ENCODE measurements at places on chromosomes 12 and 14.

DNA sequence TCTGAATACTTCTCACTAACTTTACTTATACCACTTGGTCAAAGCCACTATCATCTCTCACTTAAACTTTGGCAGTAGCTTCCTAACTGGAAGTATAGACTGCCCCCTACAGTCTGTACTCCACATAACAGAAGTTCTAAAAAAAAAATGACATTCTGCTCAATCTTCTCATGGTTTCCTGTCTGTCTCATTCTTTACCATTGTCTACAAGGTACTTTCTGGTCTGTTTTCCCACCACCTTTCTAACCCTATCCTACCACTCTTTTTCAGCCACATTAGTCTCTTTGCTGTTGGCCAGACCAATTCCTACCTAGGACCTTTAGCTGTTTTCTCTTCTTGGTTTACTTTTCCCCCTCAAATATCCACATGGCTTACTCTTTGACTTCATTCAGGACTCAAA lies 14.7 kb downstream of the CPSF6 start:
- DNase-seq: peak; percentile 70

DNA sequence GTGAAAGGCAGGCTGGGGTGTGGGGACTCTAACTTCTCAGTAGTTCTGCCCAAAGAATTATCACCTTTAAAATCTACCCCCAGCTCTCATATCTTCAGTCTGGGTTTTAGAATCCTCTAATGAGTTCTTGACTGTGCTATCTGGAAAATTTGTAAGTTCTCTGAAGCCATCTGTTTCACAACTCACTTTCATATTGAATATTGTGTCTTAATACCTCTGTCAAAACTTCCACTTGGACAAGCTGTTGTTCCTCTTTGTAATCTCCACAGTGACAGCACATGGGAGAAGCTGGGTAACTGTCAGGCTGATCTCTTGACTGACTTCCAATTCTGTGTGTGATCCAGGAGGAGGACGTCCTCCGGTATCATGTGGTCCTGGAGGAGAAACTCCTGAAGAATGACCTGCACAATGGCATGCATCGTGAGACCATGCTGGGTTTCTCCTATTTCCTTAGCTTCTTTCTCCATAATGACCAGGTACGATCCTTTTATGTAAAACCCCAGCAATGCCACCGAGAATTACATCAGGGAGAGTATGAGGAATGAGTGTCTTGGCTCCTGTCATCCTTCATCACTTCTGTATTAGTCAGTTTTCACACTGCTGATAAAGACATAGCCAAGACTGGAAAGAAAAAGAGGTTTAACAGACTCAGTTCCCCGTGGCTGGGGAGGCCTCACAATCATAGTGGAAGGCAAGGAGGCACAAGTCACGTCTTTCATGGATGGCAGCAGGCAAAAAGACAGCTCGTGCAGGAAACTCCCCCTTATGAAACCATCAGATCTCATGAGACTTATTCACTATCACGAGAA lies 111.9 kb downstream of the STAB2 start:
- DNase-seq: peak; percentile 9

DNA sequence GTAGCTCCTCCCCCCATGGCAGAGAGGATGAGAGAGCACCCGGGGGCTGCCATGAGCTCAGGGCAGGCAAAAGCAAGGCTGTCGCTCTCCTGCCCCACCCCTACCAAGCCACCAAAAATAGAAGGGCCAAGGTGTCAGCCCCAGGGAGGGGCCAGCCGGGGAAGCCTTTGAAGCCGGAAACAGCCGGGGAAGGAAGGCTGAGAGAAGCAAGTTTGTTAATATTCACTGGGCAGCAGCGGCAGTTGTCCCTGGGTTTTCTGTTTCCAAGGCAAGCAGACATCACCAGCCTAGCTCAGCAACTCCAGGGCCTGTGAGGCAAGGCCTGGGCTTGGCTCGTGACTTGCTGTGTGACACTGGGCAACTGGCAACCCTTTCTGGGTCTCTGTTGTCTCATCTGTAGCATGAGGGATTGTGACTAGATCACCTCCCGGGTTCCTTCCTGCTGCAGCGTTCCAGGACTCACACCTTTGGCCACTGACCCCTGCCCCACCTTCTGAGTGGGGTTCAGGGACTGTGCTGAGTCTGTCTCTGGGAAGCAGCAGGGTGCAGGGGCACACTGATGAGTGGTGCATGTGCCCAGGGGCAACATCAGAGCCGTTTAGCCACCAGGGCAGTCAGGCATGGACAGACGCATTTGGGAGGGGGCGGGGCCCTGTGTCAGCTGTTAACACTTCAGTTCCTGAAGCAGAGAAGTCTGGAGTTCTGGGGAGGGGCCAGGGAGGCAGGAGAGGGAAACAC lies 24.3 kb downstream of the SYNDIG1L start:
- peak; percentile 18 for DNase-seq

- DNase-seq: no peak
Measured at GRCh38 chr12:69701826-69702225, 2.7 kb upstream of the BEST3 start.

DNA sequence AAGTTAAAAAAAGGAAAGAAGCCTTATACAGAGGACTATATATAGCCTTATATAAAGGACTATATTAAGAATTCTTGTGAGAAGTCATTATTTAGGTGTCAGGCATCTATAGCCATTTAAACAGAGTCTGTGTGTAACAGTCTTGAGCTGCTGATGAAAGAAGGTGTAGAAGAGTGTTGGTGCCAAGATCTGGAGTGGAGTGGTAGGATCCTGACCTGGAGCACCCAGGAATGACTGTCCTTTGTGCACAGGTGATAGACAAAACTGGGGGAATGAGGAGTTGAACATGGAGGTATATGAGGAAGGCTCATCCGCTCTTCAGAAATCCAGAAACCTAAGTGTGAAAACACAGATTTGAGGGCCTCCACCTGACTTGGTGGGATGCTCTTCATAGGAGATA lies 747.3 kb downstream of the NRXN3 start:
- DNase-seq: no peak

- peak; percentile 74 for DNase-seq
Measured at GRCh38 chr12:58888131-58888783, 32.0 kb downstream of the LRIG3 start.

DNA sequence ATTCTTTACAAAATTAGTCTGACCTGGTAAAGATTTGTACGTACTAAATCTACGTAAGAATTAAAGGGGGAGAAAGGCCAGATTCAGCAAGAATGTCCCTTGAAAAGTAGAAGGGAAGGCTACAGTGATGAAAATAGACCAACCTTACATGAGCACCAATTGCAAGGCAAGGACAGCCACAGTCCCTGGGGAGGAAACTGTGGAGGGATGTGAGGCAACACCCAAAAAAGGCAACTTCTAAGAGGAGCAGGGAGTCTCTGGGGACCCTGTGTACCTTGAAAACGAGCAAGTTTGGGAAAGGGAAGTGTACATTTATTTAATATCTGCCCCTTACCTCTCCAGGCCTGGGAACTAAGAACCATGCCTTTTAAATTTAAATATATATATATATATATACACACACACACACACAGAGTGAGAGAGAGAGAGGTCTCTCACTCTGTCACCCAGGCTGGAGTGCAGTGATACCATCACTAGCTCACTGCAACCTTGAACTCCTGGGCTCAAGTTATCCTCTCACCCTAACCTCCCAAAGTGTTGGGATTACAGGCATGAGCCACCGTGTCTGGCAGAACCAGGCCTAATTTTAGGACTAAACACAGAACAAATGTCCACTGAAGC lies 56.4 kb downstream of the TMCC3 start:
- no peak for DNase-seq

DNA sequence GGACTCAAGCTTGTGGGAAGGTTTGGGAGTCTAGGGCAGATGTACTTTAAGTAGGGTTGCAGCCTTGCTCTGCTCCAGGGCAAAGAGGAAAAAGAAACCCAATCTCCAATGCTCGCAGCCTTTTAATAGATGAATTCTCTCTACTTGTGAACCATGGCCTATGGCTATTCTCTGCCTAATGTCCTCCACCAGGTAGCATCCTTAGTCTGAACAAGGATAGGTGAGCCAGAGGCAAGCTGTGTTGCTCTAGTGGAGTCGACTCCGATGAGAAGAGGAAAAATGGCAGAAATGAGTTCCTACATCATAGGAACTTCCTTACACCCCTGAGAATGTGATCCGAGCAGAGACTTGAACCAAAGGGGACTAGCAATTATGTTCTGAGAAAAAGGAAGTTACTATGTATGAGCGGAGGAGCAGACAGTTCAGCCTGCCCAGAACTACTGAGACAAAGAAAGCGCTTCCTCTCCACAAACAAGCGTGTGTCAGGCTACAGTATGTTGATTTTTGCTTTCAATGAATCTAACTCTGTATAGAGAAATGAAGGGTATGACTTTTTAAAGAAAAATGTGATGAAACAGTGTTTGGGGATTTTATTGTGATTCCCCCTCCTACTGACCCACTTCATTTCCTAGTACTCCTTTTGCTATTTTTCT lies 153.6 kb upstream of the ARID2 start:
- DNase-seq: no peak

DNA sequence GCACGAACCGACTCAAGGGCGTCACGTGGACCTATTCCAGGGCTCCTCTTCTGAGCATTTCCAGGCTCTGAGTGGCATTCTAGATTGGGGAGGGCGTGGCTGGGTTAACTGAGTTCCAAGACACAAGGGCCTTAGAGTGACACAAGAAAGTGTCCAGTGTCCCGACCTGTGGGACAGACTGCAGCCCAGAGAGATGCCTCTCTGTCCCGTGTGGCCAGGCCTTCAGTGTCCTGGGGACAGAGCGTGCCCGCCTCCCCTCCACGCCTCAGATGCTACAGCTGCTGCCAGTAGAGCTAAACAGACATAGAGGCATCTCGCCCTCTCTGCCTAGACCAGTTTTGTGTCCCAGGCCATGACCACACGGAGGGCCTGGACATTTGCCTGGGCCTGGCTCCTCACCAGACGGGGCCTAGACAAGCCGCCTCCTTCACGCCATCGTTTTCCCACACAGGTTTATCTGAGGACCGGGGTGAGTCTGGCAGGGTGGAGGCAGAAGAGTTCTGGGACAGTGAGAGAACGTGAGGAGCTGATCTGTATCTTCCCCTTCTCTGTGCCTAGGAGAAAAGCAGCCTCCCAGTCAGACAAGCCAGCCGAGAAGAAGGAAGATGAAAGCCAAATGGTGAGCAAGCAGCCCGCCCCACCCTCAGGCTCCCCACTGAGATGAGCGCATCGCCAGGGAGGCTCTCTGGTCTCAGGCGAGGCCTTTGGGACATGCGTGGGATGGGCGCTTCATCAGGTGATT lies 27.1 kb downstream of the DEGS2 start:
- peak; percentile 97 for DNase-seq

- no peak for DNase-seq
Measured at GRCh38 chr12:100953677-100954076, 159.1 kb downstream of the ANO4 start.

DNA sequence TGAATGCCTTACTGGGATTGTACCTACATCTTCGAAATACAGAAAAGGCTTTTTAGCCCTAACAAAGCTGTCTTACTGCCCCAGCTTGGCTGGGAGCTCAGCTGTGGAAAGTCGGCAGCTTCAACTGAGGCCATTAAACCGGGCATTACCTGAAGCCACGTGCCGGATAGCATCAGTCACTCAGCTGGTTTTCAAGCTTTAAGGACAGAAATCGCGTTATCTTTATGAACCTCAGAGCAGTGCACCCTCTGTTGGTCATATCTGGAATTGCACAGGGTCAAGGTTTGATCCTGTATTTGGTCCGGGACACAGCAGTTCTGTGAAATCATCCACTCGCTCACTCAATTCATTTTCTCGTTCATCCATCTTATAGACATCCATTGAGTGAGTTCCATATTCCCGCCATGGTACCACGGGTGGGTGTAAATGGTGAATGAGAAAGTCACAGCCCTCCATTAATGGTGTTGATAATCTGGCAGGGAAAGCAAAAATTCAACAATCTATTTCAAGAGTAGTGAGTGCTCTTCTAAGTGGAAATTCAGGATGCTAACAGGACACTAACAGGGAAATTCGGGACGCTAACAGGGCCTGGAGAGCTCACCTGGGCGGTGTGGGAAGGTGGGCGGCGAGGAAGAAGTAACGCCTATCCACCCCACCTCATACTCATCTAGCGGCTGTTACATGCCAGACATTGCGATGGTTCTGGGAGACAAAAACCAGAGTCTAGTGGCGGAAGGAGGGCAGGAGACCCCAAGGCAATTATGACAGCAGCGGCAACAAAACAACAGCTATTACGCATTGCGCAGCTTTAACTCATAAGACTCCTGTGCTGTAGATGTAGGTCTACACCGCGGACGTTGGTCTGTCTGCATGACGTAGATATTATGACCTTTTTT lies 60.6 kb upstream of the TCL1A start:
- DNase-seq: peak; percentile 56

DNA sequence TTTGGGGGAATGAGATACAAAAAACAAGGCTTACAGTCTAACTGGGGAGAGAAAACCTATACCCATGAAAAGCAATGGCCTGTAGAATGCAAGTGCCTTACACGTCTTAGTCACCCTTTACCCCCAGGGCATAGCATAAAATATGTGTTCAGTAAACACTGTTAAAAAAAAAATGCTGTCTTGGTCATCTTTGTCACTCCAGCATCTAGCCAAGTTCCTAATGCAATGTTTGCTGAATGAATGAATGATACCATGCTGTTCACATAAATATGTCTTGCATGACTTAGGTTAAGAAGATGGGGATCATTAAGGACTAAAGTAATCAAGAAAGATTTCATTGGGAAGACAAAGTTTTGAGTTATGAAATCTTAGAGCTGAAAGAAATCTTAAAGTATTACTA lies 38.5 kb downstream of the PPP2R5E start:
- peak; percentile 32 for DNase-seq

DNA sequence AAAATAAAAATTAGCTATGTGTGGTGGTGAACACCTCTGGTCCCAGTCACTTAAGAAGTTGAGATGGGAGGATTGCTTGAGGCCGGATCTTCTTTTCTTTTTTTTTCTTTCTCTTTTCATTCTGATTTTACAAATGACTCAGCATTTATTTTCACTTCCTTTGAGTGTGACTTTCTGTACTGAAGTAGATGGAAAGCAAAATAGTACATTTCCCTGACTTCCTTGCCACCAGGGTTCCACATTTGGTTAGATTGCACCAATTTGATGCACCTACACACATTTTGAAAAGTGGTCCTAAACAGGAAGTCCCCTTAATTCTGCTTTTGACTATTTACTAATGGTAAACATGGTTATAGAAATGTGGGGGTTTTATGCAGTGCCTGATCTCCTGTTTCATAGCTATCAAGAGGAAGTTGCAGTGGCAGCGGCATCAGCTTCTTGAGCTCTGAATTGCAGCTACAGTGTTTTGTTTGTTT lies 13.0 kb upstream of the LEMD3 start:
- DNase-seq: peak; percentile 5

- peak; percentile 13 for DNase-seq
Measured at GRCh38 chr12:18345021-18345735, 83.9 kb downstream of the PIK3C2G start.

Data from GM23248 (cell line).